Endothelial cell (in vitro differentiated cells): ENCODE measurements at places on chromosomes 7 and 10.

DNA sequence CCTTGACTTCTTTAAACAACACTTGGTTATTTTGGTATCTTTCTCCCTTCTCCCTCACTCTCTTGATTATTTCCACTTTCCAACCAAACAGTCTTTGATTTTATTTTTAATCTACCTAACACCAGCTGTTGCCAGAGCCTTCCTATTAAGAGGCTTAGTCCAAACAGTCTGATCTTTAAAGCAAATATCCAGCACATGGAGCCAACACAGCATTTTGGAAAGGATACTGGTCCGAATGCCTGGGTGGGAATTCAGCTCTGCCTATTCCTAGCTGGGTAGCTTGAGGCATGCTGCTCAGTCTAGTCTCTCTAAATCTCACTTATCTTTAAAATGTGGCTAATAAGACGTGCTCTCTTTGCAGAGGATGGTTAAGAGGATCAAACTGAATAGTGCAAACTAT, 129.3 kb downstream of the NRCAM start:
- no peak for DNase-seq

- no peak for DNase-seq
Measured at GRCh38 chr7:150965273-150965830, 12.8 kb downstream of the KCNH2 start.

GRCh38 chr7:101939136-101939695, 121.8 kb downstream of the CUX1 start:
- DNase-seq: no peak

- DNase-seq: peak; percentile 59
Measured at GRCh38 chr10:14185316-14186045, 145.2 kb downstream of the FRMD4A start.

DNA sequence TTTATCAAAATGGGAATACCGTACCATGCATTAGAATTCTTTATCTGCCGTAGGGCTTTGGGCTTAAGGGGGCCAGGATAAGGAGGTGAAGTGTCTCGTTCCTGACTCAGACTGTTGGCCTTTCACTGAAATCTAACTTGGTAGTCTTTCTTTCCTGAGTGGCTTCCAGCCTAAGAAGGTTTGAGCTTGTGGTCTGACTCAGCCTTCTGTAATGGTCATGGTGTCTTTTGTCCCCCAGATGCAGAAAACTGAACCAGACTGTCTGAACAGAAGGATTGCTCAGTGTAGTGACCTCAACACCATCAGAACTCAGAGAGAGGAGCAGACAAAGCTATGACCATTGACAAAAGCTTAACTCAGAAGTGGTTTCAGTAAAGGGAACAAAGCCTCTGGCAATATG, 39.5 kb downstream of the WNT2 start:
- no peak for DNase-seq

DNA sequence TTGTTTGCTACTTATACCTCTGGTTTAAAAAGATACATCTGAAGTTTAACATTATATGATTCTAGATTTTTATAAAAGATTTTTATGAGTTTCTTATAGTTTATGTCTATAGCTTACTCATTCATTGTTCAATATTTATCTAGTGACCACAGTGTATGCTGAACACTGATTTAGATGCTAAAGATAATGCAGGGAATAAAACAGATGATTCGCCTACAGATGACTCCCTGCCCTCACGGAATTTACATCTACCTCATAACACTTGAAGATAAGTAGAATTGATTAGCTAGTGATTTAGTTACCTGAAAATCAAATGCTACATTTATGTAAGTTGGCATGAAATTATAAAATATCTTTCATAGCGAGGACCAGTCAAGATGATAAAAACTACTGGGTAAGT, 105.8 kb downstream of the HIPK2 start:
- DNase-seq: no peak

GRCh38 chr7:49692516-49692915, 80.9 kb upstream of the VWC2 start:
- no peak for DNase-seq

DNA sequence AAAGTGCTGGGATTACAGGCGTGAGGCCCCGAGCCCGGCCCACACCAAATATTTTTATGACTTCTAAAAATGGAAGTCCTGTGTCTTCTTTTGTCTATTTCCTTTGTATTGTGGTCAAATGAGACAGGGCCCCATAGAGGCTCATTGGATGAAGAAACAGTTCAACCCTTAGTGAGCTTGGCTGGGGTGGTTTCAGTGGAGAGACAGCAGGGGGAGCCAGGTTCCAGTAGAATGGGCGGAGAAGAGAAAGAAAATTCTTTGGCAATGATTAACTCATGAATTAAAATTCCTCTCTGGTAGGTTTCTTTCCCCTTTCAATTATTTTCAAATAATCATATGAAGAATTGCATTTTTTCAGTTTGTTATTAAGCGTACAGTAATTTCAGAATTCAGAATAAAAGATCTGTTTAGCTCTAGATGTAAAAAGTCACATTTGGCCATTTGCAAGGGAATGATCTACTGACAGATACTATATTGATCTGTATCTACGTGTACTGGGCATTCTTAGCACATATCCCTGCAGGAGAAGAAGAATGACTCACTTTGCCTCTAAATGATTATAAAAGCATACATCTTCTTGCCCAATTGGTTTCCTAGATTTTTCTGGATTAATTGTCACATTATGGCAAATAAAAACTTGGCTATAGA, 43.2 kb downstream of the PNLIPRP3 start:
- peak; percentile 46 for DNase-seq

GRCh38 chr7:140023728-140024127, 39.0 kb downstream of the PARP12 start:
- no peak for DNase-seq

GRCh38 chr10:124106241-124106879, 13.0 kb upstream of the CHST15 start:
- no peak for DNase-seq

GRCh38 chr7:144437370-144438191, 34.1 kb upstream of the NOBOX start:
- peak; percentile 64 for DNase-seq

DNA sequence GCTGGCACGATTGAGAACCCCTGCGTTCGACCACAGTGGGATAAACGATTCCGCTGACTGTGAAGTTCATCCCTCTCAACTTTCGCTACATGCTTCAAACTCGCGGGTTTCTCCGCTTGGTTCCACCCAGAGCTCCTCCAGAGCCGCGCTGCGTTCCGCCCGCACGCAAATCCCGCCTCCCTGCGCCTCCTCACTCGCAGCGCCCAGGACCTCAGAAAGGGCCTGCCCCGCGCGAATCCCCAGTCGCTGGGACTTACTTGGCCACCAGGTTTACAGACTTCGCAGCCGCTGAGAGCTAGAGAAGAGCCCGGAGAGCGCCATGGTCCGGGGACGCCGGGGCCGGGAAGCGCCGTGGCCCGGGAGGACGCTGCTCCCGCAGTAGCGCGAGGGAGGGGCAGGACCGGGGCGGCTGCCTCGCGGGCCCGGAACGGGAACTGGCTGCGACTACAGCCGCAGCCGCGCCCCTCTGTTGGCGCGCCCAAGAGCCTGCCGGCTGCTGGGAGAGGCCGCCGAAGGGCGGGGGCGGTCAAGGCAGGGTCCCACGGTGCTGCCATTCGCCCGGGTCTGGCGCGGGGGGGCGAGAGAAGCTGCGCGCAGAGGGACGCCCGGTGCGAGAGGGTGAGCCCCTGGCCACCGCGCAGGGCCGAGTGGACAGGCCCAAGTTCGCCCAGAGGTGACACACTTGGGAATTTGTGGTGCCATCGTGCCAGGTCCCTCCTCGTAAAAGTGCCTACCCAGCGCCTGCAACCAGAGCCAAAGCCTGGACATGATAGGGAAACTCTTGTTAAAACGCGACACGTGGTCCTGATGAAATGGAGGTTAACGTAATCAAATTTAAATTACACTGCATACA, at the start of gene NOD1:
TSS of gene NOD1 (minus strand) at position 436 of the 853 bp plus-strand sequence. CDS start 21,863 bp downstream, outside the sequence.
- peak; percentile 69 for DNase-seq

DNA sequence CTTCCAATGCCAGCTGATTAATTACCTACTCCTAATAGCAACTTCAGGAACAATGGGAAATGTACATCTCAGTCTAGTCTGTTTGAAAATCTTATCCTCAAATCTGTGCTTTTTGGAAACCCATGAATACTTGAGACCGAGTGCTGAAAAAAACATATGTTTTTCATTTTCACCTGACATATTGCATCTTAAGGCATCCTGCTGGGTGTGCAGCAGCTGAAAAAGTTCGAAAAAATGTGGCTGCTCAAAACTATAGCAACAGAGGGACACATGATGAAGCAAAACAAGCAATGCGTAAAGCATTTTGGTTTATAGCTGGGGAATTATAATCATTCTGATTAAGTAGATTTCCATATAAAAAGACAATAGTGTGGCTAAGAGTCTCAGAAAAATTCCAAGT, 218.0 kb downstream of the CREB5 start:
- DNase-seq: no peak

DNA sequence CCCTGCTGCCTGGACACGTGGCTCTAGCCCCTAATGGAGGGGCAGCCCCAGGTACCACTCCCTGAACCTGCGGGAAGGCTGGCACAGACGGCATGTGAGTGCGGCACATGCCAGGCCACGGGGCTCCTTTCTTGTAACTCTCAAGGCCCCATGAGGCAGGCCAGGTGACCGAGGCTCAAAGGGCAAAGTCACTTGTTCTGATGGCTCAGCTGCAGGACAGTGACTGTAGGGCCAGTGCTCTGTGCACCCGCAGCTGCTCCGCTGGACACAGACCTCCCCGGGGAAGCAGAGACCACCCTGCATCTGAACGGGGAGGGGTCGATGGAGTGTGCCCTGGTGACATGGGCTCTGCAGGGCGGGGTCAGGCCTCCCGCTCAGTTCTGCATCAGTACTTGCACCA, 55.3 kb downstream of the PTPRE start:
- DNase-seq: no peak

DNA sequence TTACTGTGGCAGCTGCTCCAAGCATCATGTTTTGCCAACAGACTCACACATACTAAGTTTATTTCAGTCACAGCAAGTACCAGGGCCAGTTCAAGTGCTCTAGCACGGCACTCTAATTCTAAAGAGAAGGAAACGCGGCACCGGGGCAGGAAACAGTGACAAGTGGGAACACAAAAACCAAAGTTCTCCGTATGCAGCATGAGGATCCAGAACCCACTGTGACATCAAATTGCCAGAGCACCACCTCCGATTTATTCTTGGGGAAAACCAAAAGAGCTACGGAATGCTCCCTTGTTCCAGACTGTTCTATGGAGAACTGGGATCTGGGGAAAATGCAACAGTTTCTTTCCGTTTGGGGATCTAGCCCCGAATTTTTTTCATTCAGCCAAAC, 448 bp upstream of the PTER start:
- no peak for DNase-seq

DNA sequence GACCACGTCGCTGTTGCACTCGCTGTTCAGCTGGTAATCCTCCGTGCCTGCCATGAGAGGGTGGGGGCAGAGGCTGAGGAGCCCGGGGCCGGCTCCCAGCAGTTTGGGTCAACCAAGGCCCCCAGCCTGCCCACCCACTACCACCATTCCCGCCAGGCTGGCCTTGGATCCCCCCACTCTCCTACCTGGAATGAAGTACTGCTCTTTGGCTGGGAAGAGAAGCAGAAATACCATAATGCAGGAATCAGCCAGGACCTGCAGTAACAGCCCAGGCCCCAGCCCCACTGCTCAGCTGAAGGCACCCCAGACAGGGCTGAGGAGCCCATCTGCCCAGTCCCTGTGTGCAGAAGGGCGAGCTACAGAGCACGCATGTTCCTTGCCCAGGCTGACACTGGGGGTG, 138.0 kb downstream of the SLIT1 start:
- no peak for DNase-seq

GRCh38 chr10:62805231-62806099, 945 bp downstream of the ADO start:
- peak; percentile 52 for DNase-seq

DNA sequence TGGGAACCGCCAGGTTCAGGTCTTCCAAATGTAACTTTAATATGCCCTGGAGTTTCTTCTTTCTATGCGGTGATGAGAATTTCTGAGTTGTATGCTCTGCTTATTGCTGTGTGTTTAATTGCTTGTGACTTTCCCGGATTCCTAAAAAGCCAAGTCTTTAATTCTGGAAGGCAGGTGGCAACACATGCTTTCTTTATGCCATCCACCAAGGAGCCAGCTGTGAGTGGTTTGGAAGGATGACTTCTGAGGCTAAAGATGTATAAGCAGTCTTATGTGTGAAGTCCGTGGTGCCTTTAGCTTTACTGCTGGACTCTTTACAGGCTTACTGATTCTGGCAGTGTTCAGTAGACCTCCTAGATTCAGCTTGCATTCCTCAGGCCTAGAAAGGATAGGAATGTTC, 3.1 kb downstream of the SDK1 start:
- DNase-seq: no peak

GRCh38 chr10:4120096-4120853, 335.3 kb upstream of the KLF6 start:
- DNase-seq: no peak

DNA sequence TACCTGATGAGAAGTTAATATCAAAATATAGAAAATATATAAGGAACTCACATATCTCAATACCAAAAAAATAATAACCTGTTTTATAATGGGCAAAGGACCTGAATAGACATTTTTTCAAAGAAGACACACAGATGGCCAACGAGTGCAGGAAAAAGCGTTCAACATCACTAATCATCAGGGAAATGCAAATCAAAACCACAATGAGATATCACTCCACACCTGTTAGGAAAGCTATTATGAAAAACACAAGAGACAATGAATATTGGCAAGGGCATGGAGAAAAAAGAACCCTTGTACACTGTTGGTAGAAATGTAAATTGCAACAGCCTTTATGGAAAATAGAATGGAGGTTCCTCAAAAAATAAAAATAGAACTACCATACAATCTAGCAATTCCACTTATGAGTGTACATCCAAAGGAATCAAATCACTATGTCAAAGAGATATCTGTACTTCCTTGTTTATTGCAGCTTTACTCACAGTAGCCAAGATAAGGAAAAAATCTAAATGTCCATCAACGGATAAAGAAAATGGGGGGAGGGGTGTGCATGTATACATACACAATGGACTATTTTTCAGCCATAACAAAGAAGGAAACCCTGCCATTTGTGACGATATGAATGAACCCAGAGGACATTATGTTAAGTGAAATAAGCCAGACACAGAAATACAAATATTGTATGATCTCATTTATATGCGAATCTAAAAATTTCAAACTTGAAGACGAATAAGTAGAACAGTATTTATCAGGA, 3.6 kb upstream of the ALOX5 start:
- DNase-seq: no peak

- no peak for DNase-seq
Measured at GRCh38 chr10:74929197-74929596, 102.8 kb downstream of the KAT6B start.

DNA sequence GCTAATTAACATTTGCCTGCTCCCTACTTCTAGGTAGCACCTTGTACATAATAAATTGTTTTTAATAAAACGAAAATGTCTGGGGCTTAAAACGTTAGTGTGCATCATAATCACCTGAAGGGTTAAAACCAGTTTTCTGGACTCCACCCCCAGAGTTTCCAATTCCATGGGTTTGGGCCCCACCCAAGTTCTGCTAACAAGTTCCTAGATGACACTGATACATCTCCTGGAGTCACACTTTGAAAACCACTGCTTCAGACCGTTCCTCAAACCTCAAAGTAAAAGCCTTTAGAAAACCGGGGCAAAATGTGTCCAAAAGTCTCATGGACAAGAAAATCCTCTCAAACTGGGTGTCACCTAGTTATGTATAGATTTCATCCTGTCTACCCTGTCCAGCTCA, 9.3 kb downstream of the OSBPL3 start:
- DNase-seq: no peak

- DNase-seq: no peak
Measured at GRCh38 chr7:69502358-69502757, 95.9 kb upstream of the AUTS2 start.

GRCh38 chr7:4067874-4068273, 614.2 kb upstream of the FOXK1 start:
- DNase-seq: no peak
